H7 (cell line): ENCODE measurements at places on chromosomes 2 and 18. TPM values are rescaled to one million over a fixed set of nuclear protein-coding genes. Genes with fewer than 3 reads are reported as not detected.

- DNase-seq = no peak
Measured at GRCh38 chr2:239674101-239674980, 273.5 kb upstream of the HDAC4 start.

GRCh38 chr18:37222354-37222998 lies 343.1 kb downstream of the CELF4 start:
- DNase-seq = no peak

DNA sequence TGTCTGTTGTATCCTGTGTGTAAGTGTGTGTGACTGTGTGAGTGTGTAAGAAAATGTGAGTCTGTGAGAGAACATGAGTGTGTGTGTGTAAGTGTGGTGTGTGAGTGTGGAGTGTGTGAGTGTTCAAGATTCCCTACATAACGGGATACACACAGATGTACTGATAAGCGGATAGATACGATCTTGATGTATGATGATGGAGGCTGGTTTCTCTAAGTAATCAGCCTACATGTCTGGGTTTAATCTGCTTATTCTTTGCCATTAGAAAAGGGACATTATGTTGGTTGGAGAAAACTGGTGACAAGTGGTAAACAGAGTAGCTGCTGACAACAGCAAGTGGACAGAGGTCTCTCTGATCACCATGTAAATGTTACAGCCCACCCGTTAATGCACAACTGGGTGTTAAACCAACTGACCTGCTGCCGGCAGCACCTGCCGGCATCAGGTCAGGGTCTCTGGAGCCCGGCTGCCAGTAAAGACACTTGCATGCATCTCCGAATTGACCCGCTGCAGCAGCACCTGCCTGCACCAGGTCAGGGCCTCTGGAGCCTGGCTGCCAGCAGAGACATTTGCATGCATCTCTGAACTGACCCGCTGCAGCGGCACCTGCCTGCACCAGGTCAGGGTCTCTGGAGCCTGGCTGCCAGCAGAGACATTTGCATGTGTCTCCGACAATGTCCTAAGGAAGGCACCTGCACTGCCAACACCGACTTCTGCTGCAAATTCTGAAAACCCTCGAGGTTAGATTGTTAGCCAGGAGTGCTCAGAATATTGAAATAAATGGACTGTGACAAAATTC lies 87.5 kb downstream of the MBP start:
- no peak for DNase-seq

DNA sequence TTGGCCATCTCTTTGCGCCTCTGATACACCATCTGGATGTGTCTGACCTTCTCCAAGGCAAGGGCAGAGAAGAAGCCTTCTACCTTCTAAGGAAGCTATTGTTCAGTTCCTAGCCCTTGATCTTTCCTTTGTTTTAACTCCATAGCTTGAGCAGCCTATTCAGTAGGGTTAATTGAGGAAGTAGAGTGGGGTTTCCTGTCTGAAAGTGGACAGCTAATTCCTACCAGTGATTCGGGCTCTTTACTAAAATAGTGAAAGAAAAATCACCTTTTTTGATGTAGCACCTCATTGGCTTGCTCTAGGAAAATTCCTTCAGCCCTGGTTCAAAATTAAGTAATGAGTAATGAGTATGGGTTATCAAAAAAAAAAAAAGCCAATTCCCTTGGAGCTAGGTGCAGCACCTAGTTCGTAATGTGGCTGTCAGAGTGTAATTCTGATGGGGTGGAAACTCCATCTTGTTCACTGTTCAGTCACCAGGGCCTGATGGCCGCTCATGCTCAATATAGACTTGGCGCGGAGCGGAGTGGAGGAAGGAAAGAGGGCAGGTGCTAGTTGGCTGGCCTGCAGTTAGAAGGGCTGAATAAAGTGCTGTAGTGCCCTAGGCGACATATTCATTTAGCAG lies 2.9 kb upstream of the MGAT5 start:
- DNase-seq = no peak

CAMKMT gene
- 17.4 and 19.6 TPM in 2 replicates for total RNA-seq

- no peak for DNase-seq
Measured at GRCh38 chr2:181468811-181469210, 11.6 kb downstream of the ITGA4 start.

DNA sequence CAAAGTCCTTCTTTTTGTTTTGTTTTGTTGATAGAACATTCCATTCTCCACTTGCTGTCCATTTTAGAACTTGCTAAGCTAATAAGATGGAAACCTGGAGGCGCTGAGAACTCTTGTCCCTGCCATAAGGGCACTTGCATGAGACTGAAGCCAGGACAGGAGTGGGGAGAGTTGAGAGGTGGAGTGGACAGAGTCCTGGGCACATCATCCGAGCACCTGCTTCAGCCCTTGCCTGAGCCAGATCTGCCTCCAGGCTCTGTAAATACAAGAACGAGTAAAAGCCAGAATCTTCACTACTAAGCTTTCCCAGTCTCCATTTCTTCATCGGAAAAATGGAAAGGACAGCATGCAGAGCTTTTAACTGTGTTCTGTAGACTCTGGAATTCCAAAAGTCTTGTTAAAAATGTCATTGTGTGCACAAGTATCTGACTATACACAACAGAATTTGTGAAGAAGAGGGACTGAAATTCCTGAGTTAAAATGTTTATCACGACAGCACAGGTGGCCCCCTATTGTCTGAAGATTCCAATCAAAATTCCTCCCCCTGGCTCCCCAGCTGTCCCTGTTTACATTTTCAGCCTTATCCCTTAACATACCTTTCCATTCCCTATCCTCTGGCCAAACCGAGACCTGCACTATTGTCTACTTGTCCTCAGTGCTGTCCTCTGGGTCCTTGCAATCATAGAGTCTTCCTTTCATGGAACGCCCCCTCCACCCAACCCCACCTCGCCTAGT lies 498.2 kb upstream of the TNP1 start:
- DNase-seq = peak; percentile 8

PLCD4 gene
- total RNA-seq = not detected in 2 replicates

DNA sequence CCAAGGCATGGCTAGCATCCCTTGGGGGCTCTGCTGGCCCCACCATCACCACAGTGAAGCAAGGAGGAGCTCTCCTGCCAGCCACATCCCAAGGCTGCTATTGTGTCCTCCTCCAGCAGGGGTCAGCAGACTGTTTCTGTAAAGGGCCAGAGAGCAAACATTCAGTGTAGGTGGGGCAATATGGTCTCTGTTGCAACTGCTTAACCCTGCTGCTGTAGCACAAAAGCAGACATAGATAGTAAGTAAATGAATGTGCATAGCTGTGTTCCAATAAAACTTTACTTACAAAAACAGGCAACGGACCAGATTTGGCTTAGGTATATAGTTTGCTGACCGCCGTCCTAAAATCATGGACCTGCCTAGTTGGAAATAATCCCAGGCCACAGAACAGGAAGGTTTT lies 36.4 kb upstream of the ZBTB7C start:
- peak; percentile 78 for DNase-seq

DNA sequence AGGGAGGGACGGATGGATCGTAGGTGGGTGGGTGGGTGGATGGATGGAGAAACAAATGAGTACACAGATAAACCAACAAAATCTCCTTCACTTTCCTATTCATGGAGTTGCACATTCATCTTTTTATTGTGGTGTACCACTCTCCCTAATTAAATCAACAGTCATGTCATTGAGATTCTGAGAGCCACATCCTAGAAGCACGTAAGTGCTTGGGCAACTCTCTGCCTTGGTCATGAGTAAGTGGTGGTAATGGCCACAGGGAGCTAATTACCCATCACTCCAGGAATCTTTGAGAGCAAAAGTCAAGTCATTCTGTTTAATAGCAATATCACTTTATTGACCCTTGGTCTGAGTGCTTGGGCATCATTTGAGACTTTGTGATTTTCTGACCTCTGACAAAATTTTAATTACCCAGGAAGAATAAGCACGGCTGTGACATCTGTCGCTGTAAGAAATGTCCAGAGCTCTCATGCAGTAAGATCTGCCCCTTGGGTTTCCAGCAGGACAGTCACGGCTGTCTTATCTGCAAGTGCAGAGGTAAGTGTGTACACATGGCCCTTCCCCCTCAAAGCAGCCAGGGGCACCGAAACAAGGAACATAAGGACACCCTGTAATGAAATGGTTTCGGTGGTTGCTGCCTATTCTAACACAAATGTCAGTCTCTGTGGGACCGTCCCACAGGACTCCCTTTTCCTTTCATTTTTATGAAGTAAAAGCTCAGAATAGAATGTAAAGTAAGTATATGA lies 85.9 kb downstream of the FEZ2 start:
- no peak for DNase-seq

CFAP53 gene
- 0.33 TPM in 1 of 2 replicates, not detected in the other for total RNA-seq

GRCh38 chr2:211545582-211545981 lies 989.2 kb downstream of the CPS1 start:
- no peak for DNase-seq

DNA sequence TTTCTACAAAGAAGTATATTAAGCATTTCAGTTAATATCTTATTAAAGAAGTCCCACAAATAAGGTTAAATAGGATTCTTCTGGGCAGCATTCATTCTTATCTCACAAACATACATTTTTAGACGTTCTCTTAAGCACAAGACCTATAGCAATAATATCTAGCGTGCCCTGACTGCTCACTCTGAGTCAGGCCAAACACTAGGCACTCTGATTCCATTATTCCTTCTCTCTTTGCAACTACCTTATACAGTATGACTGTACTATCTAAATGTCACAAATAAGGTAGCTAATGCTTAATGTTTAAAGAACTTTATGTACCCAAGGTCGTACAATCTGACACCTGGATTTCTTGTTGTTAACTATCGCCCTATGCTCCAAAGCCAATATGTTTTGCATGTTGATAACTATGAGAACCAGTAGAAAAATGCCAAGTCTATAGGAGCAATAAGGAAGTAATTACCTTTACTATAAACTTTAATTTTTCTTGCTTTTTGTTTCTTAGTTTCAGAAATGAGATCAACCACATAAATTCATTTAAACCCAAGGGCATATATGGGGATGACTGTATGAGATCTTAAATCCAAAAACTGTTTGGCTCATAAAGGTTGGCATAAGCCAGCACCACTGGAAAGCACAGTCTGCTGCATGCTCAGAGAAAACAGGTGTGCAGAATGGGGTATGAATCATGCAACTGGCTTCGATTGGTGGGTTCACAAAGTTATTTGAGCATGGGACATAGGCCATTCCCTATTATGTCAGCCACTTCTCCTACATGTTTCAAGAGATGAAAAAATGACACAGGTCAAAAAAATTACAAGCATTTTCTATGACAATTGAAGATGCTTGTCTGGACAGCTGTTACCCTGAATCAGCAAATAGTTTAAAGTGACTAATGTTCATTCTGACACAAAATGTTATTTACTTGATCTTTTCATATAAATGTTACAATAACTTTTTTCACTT lies 352.0 kb downstream of the IRS1 start:
- no peak for DNase-seq

ALPG gene
- total RNA-seq = 0.21 and 0.89 TPM in 2 replicates

DNA sequence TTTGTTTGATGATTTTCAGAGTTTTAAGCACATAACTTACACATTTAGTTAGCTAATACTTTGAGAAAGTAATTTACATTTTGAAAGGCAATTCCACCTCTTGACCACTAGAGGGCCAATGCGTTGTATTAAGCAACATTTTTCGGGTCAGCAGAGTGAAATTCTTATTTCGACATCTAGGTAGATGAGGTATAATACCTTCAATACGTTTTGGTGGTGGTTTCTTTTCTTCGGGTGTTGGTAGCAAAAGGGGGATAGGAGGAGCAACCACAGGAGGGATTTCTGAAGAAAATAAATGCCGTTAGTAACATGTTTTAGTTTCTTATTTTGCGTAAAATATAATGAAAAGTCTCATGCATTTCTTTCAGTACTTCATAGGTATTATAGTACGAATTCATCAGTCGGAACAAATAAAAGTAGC lies 106.3 kb downstream of the TTN start:
- DNase-seq = peak; percentile 43

NTSR2 gene
- total RNA-seq = not detected in 2 replicates

DNA sequence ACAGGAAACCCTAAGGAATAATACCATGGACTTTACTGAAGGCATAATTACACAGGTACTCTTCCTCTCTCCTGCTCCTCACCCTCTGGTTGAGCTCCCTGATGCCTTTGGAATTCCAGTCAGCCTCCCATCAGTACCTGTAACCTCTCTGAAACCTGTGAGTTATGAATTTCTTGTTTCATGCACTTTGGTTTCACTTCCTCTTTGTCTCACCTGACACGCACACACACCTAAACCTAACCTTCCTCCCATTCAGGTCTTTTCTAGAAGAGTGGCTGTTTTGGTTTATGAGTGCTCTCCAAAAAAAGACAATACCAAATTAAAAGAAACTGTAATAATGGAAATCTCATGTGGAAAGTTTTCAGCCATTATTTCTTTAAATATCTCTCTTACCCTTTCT lies 451.3 kb upstream of the VWC2L start:
- no peak for DNase-seq

DNA sequence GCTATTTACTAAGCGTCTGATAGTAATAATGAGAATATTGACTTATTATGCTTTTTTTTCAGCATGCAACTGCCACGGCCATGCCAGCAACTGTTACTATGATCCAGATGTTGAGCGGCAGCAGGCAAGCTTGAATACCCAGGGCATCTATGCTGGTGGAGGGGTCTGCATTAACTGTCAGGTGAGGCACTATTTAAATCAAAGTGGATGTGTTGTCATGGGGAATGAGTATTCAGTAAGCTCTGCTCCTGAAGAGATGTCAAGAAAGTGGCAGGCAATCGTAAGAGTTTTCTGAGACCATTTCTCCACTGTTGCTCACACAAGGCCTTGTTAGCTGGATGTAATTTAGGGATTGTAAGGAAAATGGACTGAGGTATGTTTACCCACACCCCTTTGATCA lies 74.1 kb downstream of the LAMA3 start:
- DNase-seq = no peak

CLASP1 gene
- 22.9 and 33.1 TPM in 2 replicates for total RNA-seq

- no peak for DNase-seq
Measured at GRCh38 chr2:168796583-168797285, 5.7 kb upstream of the NOSTRIN start.

CLEC4F gene
- not detected in 2 replicates for total RNA-seq

DNA sequence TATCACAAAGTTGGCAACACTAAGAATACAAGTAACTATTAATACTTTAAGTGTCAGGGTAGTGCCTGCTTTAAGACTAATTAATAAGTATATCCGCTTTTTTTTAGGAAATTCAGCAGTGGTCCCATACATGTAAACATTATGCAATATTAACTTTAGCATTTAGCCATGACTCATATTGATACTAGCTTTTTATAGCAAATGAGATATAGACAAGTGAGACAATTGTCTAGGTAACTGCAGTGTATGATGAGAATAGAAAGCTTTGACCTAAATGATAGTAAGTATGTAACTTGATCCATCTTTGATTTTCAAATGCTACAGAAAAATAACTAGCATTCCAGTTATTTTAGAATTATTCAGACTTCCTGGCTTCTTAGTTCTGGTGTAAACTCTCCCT lies 27.4 kb upstream of the VRK2 start:
- no peak for DNase-seq

AQP4 gene
- total RNA-seq = 0.69 and 1.00 TPM in 2 replicates

DNA sequence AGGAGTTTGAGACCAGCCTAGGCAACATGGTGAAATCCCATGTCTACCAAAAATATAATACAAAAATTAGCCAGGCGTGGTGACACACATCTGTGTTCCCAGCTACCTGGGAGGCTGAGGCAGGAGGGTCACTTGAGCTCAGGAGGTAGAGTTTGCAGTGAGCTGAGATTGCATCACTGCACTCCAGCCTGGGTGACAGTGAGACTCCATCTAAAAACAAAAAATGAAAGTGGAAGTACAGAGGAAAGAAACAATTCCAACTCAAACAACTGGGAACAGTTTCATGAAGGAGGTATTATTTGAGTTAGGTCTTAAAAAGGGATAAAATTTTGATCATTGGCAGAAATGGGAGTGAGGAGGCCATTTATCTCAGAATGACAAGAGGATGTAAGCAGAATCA lies 6.3 kb upstream of the RAB1A start:
- DNase-seq = no peak
